ENCODE measurements at places on chromosomes 16 and 17. TPM values are rescaled to one million over a fixed set of nuclear protein-coding genes. Genes with fewer than 3 reads are reported as not detected.

The C16orf95 gene
- 3.9 TPM for total RNA-seq

The KRTAP2-2 gene
- not detected for total RNA-seq

The SLC52A1 gene
- total RNA-seq = not detected

The HSD17B1 gene
- total RNA-seq = 1.00 TPM

The GLP2R gene
- total RNA-seq = 0.41 TPM

The CDH3 gene
- not detected for total RNA-seq

The TP53TG3B gene
- total RNA-seq = 0.40 TPM

The MYH13 gene
- total RNA-seq = not detected

The ASGR1 gene
- total RNA-seq = not detected

DNA sequence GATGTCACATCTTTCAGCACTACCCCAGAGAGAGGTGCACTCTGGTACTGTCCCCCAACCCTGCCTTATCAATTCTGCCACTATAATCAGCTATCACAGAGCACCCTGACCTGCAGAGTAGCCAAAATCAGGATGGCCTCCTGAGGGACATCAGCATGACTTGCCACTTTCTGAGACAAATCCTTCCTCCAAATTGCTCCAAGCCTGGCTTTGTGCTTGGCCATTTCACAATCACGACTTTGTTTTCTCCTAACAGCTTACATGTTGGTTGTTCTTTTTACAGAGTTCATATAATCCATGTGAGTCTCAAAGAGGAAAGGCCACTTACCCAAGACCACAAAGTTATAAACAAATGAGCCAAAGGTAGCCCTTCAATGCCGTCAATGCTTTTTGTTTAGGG lies 449.0 kb upstream of the CDH5 start:
- H3K4me3 ChIP-seq = no peak overlapping the region
- H3K27ac ChIP-seq = no peak overlapping the region
- H3K36me3 ChIP-seq = no peaks in the 10 kb centered on the region
- no peaks in the 10 kb centered on the region for H3K4me1 ChIP-seq
- no peaks in the 10 kb centered on the region for H3K27me3 ChIP-seq

GRCh38 chr17:384622-385177 lies 32.1 kb upstream of the RPH3AL start:
- peak; percentile 35 for DNase-seq
- peak overlapping the region; percentile 46 for H3K4me3 ChIP-seq
- peak overlapping the region; percentile 82 for H3K27ac ChIP-seq
- no peaks in the 10 kb centered on the region for H3K36me3 ChIP-seq
- peaks cover 11% of the 10 kb centered on the region for H3K27me3 ChIP-seq
- peaks cover 41% of the 10 kb centered on the region for H3K4me1 ChIP-seq

- no peak overlapping the region for H3K4me3 ChIP-seq
- H3K36me3 ChIP-seq = no peaks in the 10 kb centered on the region
- H3K4me1 ChIP-seq = peaks cover 7% of the 10 kb centered on the region
- H3K27ac ChIP-seq = no peak overlapping the region
Observed at GRCh38 chr17:67868176-67868575, 42.9 kb downstream of the BPTF start.

DNA sequence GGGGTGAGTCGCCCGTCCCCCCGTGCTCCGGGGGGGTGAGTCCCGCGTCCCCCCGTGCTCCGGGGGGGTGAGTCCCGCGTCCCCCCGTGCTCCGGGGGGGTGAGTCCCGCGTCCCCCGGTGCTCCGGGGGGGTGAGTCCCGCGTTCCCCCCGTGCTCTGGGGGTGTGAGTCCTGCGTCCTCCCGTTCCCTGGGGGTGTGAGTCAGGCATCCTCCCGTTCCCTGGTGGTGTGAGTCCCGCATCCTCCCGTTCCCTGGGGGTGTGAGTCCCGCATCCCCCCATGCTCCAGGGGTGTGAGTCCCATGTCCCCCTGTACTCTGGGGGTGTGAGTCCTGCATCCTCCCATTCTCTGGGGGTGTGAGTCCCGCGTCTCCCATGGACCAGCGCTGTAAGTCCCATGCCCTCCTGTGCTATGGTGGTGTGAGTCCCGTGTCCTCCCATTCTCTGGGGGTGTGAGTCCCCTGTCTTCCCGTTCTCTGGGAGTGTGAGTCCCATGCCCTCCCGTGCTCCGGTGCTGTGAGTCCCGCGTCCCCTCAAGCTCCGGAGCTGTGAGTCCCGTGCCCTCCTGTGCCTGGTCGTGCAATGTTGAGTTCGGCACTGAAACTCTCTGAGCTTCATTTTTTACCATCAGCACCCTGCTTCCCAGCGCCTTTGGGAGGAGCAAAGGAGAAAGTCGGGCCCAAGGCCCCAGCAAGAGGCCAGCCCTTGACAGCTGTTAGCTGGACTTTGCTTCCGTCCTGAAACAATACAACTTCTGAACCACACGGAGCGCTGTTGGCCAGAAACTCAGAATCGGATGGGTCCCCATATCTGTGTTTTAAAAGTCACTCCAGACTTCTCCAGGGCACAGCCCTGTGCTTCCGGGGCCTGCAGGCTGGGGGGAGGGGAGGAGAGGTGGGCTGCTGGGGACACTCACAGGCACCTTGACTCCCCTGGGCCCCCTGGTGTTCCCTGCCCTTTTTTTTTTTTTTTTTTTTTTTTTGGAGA lies 11.5 kb upstream of the ZC3H18 start:
- no peak overlapping the region for H3K4me3 ChIP-seq
- no peaks in the 10 kb centered on the region for H3K36me3 ChIP-seq
- H3K27me3 ChIP-seq = peaks cover 37% of the 10 kb centered on the region

DNA sequence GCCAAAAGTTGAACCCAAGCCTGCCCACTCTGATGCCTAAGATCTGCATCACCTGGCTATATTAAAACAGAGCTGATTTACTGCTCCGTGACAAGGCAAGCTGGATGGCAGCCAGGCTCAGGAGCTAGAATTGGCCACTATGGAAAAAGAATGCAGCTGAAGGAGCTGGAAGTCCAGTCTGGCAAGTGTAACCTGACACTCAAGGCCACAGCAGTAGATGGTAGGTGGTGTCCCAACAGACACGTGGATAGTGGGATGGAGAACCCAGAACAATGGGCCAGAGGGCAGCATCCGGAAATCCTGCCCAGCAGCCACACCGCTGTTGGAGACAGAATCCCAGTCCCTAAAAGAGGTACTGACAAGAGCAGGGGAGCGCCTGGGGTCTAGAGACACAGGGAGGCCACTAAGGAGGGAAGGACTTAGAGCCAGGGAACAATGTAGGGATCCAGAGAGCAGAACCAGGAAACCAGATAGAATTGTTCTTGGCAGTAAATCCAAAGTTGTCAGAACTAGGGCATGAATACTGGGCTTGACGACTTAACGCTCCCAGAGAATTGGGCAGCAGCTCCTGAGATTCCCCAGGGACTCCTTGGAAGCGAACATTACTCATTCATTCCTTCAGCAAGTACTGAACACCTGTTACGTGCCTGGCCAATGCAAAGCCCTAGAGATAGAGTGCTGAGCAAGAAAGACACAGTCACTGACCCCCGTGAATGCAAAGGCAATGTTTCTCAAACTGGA lies 85.7 kb downstream of the CDYL2 start:
- no peaks in the 10 kb centered on the region for H3K36me3 ChIP-seq
- H3K27me3 ChIP-seq = no peaks in the 10 kb centered on the region
- DNase-seq = no peak
- no peak overlapping the region for H3K27ac ChIP-seq

DNA sequence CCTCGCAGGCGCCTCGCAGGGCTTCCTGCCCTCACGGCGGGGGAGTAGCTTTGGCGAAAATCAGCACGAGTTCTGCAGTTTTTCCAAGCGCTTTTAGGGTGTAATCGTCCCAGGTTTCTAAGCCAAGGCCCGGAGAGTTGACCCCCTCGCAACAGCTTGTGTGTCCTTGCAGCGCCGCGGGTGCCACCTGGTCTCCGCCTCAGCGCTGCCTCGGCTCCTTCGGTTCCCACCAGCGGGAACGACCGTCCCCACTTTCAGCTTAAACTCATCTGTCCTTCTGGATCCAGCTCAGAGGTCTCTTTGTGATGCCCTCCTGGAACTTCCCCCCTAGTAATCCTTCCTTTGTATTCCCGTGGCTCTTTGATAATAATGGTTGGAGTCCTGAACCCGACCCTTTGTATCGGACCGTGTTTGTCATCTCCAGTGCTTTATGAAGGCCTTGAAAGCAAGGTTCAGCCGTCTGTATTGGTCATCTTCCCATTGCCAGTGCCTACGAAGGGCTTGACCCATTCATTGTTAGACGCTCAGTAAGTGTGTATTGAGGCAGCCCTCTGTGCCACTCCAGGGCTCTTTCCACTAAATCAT lies 858 bp upstream of the SMARCE1 start:
- H3K4me3 ChIP-seq = peak overlapping the region; percentile 76
- no peak for DNase-seq
- H3K36me3 ChIP-seq = no peaks in the 10 kb centered on the region
- peaks cover 43% of the 10 kb centered on the region for H3K4me1 ChIP-seq

GRCh38 chr17:65559461-65559803 lies 2.0 kb downstream of the AXIN2 start:
- no peaks in the 10 kb centered on the region for H3K27me3 ChIP-seq
- no peak for DNase-seq
- peak overlapping the region; percentile 97 for H3K4me3 ChIP-seq
- peaks cover 7% of the 10 kb centered on the region for H3K36me3 ChIP-seq
- peaks cover 26% of the 10 kb centered on the region for H3K4me1 ChIP-seq

- H3K36me3 ChIP-seq = no peaks in the 10 kb centered on the region
- H3K4me3 ChIP-seq = peak within 1 kb of the TSS; percentile 55
- no peaks in the 10 kb centered on the region for H3K27me3 ChIP-seq
- peak within 1 kb of the TSS; percentile 54 for H3K27ac ChIP-seq
Observed at GRCh38 chr16:50692999-50693781, at the start of gene NOD2. TSS of gene NOD2 (plus strand) at chr16:50693606. CDS start at chr16:50699496, 5,890 bp downstream.

DNA sequence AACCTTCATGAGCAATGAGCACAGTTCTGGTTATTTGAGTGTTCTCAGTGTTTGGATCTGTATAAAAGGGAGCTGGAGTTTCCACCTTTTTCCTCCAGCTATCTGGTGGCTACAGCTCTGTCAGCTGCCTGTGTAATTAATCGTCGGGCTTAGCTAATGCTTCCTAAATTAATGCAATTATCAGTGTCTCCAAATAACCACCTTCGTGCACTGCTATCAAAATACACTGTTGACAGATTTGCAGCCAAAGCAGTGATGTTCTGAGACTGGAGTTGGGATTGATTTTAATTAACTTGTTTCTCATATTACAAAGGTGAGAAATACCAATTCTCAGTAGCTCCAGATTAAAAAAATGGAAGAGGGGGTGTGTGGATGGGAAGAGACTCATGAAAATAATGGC lies 325.8 kb downstream of the CBLN1 start:
- H3K4me3 ChIP-seq = no peak overlapping the region
- peaks cover 21% of the 10 kb centered on the region for H3K4me1 ChIP-seq
- DNase-seq = no peak
- H3K27me3 ChIP-seq = no peaks in the 10 kb centered on the region

DNA sequence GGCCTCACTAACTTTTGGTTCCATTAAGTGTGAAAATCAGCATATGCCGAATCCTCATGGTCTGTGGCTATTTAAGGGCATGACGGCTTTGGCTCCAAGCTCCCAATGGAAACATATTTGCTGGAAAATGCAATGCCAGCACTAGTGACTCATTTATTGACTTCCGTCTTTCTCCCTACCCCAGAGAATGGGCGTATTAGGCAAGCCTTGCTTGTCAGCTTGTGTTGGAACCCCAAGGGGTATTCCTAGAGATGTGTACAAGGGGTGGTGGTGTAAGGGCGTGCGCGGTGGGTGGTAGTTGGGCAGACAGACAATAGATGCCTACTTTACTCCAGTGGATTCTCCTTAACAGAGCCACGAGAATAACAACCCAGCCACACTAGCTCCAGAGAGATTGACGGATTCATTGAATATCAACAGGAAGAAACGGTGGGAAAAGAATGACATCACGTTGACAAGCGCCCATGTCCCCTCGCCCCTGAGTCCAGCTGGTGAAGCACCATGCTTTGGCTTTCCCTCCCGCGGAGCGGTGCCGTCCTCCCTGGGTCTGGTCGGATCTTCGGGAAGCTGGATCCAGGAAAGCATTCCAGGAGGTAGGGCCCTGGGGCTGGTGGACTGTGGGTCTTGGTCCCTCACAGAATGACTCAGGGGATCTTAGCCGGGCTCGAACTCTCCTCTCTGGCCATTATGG lies 10.3 kb downstream of the CD300LB start:
- H3K27ac ChIP-seq = peak overlapping the region; percentile 95
- no peaks in the 10 kb centered on the region for H3K4me1 ChIP-seq
- no peak for DNase-seq
- no peaks in the 10 kb centered on the region for H3K36me3 ChIP-seq
- no peak overlapping the region for H3K4me3 ChIP-seq

- peaks cover 57% of the 10 kb centered on the region for H3K4me1 ChIP-seq
- no peaks in the 10 kb centered on the region for H3K36me3 ChIP-seq
- DNase-seq = no peak
- H3K27ac ChIP-seq = peak overlapping the region; percentile 73
Observed at GRCh38 chr17:63635787-63636186, 13.6 kb downstream of the MAP3K3 start.

DNA sequence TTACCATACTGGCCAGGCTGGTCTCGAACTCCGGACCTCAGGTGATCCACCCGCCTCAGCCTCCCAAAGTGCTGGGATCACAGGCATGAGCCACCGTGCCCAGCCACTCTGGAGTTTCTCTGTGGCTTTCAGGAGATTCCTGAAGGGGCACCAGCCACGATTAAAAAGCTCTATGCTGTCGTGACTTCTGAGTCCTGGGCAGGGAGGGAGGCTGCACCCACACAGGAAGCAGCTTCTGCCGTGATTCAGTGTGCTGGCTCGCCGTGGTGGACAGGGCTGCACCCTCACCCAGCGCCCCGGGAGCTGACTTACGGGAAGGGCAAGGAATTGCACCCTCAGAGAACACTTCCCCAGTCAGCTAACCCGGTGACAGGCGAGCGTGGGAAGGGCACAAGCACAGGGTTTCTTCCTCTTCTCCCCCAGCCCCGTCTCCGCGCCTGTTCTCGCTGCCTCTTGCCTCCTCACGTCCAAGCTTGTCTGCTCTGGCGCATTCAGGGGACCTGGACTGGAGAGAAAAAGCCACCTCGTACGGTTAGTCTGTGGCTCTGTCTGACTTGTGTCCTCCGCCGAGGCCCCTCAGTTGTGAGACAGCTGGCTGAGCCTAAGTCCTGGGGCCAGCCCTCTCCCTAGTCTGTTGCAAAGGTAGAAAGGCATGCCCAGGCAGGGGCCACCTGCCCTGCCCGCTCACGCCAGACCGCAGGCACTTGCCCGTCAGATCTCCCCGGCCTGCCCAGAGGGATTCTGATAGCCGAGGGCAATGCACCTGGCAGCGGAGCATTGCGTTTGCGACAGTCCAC lies 145.0 kb downstream of the SEC14L1 start:
- peak; percentile 54 for DNase-seq
- H3K27me3 ChIP-seq = no peaks in the 10 kb centered on the region
- no peak overlapping the region for H3K4me3 ChIP-seq

GRCh38 chr16:60481591-60481990 lies 1554.6 kb downstream of the CDH8 start:
- H3K36me3 ChIP-seq = no peaks in the 10 kb centered on the region
- no peak overlapping the region for H3K4me3 ChIP-seq
- no peaks in the 10 kb centered on the region for H3K27me3 ChIP-seq
- no peaks in the 10 kb centered on the region for H3K4me1 ChIP-seq
- DNase-seq = no peak

- no peaks in the 10 kb centered on the region for H3K27me3 ChIP-seq
- no peak overlapping the region for H3K27ac ChIP-seq
- DNase-seq = no peak
- H3K36me3 ChIP-seq = no peaks in the 10 kb centered on the region
Observed at GRCh38 chr16:89392881-89393737, 97.3 kb downstream of the ANKRD11 start.

- H3K27me3 ChIP-seq = no peaks in the 10 kb centered on the region
- no peaks in the 10 kb centered on the region for H3K36me3 ChIP-seq
- H3K27ac ChIP-seq = no peak overlapping the region
- H3K4me3 ChIP-seq = no peak overlapping the region
Observed at GRCh38 chr16:70701036-70701435, 15.2 kb upstream of the MTSS2 start.
